Stimulated activated CD4-positive, alpha-beta T cell treated with anti-CD3 and anti-CD28 coated beads, Interleukin-12 subunit alpha, Interleukin-12 subunit beta, amount 100 ng/mL, for 24 hours (primary cell): ENCODE measurements at places on chromosomes 6 and 20.

DNA sequence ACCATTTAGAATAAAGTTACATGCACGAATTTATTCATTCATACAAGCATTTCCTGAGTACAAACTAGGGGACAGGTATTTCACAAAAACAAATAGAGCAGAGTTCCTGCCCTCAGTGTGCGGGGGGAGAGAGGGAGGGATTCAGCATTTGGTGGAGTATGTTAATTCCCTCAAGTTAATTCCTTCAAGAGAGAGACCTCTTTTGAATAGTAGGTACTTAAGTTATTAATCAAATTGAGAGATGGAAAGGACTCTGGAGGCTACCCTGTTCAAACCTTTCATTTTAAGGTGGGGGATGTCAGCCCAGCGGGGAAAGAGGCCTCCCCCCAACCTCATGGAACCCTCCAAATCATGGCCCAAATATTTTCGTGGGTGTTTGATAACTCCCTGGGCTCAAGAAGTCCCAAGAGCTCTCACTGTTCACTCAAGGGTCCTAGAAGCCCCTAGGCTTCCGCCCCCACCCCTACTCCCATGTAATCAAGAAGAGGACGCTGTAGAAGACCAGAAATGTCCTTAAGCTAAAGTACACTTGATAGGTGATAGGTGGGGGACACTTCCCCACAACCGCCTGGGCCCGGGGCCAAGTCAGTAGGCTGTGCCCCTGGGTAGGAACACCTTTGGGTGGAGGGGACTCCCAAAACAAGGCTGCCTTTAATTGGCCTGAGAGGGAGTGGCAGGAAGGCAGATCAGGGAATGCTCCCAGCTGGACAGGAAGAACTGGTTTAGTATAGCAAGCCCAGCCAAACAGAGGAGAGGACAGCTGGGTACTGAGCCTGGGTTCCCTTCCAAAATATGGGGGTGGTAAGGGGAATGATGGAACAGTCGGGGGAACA, 2.9 kb downstream of the SDC4 start:
- DNase-seq: no peak

DNA sequence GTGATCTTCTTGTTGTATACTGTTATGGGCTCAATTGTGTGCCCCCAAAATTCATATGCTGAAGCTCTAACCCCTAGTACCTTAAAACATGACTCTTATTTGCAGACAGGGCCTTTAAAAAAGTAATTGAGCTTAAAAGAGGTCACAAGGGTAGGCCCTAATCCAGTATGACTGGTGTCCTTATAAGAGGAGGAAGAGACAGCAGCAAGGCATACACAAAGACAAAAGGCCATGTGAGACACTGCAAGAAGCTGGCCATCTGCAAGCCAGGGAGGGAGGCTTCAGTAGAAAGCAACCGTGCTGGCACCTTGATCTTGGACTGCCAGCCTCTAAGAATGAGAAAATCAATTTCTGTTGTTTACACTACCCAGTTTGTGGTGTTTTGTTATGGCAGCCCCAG, 8.4 kb downstream of the CAGE1 start:
- DNase-seq: no peak

GRCh38 chr6:23659125-23659524, 466.9 kb upstream of the NRSN1 start:
- no peak for DNase-seq

DNA sequence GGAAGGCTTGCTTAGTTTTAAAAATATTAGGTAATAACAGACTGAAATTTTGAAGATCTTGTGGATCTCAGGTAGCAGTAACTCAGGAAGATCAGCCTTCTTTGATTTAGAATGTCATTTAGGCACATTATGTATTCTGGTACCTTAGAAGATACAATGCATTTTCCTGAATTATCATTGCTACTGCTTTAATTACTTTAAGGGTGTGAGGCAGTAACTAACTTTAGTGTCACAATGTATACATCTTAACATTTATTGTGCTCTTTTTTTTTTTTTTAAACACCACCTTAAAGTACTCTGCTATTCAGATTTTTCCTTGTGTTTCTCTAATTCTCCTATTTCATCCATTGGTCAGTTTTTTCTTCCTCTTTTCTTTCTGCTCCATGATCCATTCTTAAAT, 13.3 kb downstream of the MAPK14 start:
- DNase-seq: no peak
